Fibroblast of the aortic adventitia (primary cell): ENCODE measurements at places on chromosomes 3 and 15. TPM values are rescaled to one million over a fixed set of nuclear protein-coding genes. Genes with fewer than 3 reads are reported as not detected.

THRB gene
- total RNA-seq = 4.7 and 8.7 TPM in 2 replicates

SPTSSB gene
- 0.45 TPM in 1 of 2 replicates, not detected in the other for total RNA-seq

EIF1B gene
- total RNA-seq = 9.4 and 34.4 TPM in 2 replicates

DPPA2 gene
- total RNA-seq = not detected in 2 replicates

MESP2 gene
- total RNA-seq = 1.3 and 2.9 TPM in 2 replicates

MINAR1 gene
- 0.98 and 1.7 TPM in 2 replicates for total RNA-seq

PLCH1 gene
- total RNA-seq = 0.09 TPM in 1 of 2 replicates, not detected in the other

HTR3E gene
- total RNA-seq = not detected in 2 replicates

FANCD2 gene
- 2.2 and 26.8 TPM in 2 replicates for total RNA-seq

CPEB1 gene
- total RNA-seq = 25.5 and 40.9 TPM in 2 replicates

CPNE4 gene
- not detected in 2 replicates for total RNA-seq

DZIP1L gene
- total RNA-seq = 28.3 and 38.2 TPM in 2 replicates

RYR3 gene
- under 0.01 TPM in 1 of 2 replicates, not detected in the other for total RNA-seq

NBEAL2 gene
- total RNA-seq = 4.4 and 6.4 TPM in 2 replicates

TLR9 gene
- total RNA-seq = not detected in 2 replicates

ZDHHC23 gene
- 3.3 and 7.0 TPM in 2 replicates for total RNA-seq
